GM23248 (cell line): ENCODE measurements at places on chromosomes 5 and 9.

DNA sequence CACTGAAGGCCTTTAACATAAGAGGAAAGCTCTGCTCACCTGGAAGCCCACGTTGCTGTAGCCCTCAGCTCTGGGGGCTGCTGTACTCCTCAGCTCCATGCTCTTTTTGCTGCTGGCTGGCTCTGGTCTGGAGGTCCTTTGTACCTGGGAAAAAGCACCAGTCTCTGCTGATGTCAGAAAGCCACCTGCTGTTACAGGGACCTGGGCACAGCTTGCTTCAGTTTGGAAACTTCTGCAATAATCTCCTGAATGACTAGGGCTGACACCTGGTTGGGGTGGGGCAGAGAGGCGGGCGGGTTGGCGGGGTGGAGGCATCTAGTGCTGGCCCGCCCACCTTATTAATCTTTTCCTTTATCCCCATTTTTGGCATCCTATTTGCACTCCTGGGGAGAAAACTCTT is at the start of gene SLC28A3:
Gene SLC28A3, minus strand, starts transcription at position 224 of the 400 bp plus-strand sequence. Its CDS starts 125 bp downstream, at position 99.
- H3K4me3 ChIP-seq = no peak within 1 kb of the TSS
- H3K36me3 ChIP-seq = no peaks in the 10 kb centered on the region
- DNase-seq = no peak
- no peak within 1 kb of the TSS for H3K27ac ChIP-seq
- no peaks in the 10 kb centered on the region for H3K4me1 ChIP-seq

DNA sequence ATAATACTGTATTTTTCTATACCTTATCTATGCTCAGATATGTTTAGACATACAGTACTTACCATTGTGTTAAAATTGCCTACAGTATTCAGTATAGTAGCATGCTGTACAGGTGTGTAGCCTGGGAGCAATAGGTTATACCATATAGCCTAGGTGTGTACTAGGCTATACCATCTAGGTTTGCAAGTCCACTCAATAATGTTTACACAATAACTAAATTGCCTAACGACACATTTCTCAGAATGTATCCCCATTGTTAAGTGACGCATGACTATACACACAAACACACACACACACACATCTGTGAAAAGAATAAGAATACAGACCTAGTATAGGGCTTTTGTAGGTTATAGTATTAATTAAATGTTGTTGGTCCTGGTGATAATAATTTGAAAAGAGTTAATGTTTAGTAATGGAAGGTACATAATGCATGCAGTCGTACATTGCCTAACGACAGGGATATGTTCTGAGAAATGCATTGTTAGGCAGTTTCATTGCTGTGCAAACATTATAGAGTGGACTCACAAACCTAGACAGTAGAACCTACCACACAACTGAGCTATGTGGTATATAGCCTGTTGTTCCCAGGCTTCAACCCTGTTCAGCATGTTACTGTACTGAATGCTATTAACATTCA is 13.6 kb downstream of the TDRD7 start:
- no peaks in the 10 kb centered on the region for H3K36me3 ChIP-seq
- no peaks in the 10 kb centered on the region for H3K27me3 ChIP-seq
- no peaks in the 10 kb centered on the region for H3K4me1 ChIP-seq
- no peak overlapping the region for H3K27ac ChIP-seq
- H3K4me3 ChIP-seq = no peak overlapping the region
- no peak for DNase-seq

- DNase-seq = no peak
- H3K27ac ChIP-seq = no peak overlapping the region
- no peaks in the 10 kb centered on the region for H3K27me3 ChIP-seq
- no peak overlapping the region for H3K4me3 ChIP-seq
- no peaks in the 10 kb centered on the region for H3K4me1 ChIP-seq
Observed at GRCh38 chr9:6894135-6894534, 136.4 kb downstream of the KDM4C start.

GRCh38 chr9:74953235-74953751 is 581 bp upstream of the C9orf40 start:
- no peaks in the 10 kb centered on the region for H3K36me3 ChIP-seq
- H3K4me1 ChIP-seq = no peaks in the 10 kb centered on the region
- DNase-seq = peak; percentile 69

DNA sequence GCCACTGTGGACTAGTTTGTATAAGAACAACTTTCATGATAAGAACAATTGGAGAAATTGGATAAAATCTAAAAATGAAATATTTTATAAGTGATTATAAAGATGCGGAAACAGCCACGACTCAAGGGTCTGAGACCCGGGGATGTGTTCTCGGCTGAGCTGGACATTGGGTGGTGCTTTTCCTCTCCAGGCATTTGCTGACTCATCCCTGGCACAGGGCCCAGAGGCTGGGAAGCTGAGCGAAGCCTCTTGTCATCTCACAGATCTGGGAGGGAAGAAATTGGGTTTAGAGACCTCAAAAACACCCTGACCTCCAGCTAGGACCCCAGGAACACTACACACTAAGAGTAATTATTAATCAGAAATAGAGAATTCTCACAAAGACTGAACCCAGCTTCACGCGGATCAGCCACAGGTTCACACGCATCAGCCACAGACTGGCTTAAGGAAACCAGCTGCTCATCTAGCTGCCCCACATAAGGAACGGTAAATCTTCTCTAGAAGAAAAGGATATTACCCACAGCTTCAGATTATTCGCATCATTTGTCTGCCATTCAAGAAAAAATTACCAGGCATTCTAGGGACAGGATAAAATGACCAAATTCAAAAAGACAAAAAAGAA is 2.8 kb upstream of the OR2V1 start:
- peak; percentile 83 for DNase-seq
- H3K27me3 ChIP-seq = no peaks in the 10 kb centered on the region; the same call in none of the 2 replicates
- 0 out of 2 replicates have a peak, but pooled peaks cover 5% of the 10 kb centered on the region for H3K4me1 ChIP-seq
- no peaks in the 10 kb centered on the region for H3K36me3 ChIP-seq
- no peak overlapping the region for H3K4me3 ChIP-seq

DNA sequence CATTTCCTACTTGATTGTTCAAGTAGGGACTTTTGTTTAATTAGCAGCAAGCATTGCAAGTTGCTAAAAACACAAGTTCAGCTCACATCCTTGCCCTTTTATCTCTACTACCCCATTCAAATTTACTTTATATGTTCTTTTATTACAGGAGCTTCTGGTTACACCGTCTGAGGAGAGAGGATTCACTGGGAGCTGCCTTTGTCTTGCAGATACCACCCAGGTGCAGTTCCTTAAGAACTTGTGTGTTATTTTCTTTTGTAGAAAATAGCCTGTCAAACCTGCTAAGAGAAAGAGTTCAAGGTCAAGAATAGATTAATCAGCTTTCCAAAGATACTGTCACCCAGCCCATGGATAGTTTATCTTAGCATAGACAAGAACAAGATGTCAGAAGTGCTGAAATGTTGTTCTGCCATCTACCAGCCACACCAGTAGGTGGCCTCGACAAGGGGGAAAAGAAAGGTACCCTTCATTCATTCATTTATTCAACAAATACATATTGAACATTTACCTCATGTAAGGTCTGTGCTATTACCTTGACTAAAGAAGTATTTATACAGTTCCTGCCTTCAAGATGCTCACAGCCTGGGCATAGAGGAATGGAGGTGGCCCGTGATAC is 750.3 kb downstream of the MAT2B start:
- no peaks in the 10 kb centered on the region for H3K36me3 ChIP-seq
- H3K27me3 ChIP-seq = no peaks in the 10 kb centered on the region
- H3K4me1 ChIP-seq = no peaks in the 10 kb centered on the region
- no peak for DNase-seq
- no peak overlapping the region for H3K27ac ChIP-seq

- H3K4me3 ChIP-seq = no peak overlapping the region
- DNase-seq = no peak
- H3K27me3 ChIP-seq = no peaks in the 10 kb centered on the region
- H3K36me3 ChIP-seq = no peaks in the 10 kb centered on the region
- H3K27ac ChIP-seq = no peak overlapping the region
- peaks cover 7% of the 10 kb centered on the region for H3K4me1 ChIP-seq
Observed at GRCh38 chr9:4864698-4865097, 72.0 kb downstream of the RCL1 start.

DNA sequence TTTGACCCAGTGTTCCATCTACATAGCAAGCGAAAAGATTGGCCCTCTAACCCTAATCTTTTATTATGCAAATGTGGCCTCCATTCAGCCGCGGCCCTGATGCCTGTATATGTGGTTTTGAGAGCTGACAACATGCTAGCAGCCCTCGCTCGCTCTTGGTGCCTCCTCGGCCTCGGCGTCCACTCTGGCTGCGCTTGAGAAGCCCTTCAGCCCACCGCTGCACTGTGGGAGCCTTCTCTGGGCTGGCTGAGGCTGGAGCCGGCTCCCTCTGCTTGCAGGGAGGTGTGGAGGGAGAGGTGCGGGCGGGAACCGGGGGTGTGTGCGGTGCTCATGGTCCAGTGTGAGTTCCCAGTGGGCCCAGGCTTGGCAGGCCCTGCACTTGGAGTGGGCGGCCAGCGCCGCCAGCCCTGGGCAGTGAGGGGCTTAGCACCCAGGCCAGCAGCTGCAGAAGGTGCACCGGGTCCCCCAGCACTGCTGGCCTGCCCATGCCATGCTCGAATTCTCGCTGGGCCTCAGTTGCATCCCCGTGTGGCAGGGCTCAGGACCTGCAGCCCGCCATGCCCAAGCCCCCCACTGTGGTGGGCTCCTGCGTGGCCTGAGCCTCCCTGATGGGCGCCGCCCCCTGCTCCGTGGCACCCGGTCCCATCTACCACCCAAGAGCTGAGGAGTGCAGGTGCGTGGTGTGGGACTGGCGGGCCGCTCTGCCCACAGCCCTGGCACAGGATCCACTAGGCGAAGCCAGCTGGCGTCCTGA is 757.5 kb upstream of the CTNND2 start:
- no peaks in the 10 kb centered on the region for H3K36me3 ChIP-seq
- no peak overlapping the region for H3K27ac ChIP-seq
- no peaks in the 10 kb centered on the region for H3K4me1 ChIP-seq
- no peak for DNase-seq
- H3K4me3 ChIP-seq = no peak overlapping the region

DNA sequence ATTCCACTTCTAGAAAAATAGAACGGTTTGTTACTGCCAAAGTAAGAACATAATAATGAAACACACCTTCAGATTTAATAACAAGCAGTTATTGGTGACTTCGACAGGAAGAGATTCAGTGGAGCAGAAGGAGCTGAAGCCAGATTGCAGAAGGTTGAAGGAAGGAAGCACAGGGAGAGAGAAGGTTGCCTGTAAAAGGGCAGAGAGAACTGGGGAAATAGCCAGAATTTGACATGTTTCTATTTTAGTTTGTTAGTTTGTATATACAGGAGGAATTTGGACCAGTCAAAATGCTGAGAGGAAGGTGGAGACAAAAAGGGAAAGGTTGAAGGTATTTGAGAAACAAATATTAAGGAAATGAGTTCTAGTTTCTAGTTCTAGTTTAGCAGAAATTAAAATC is 269.2 kb upstream of the ELAVL2 start:
- no peaks in the 10 kb centered on the region for H3K4me1 ChIP-seq
- no peaks in the 10 kb centered on the region for H3K27me3 ChIP-seq
- no peak overlapping the region for H3K27ac ChIP-seq
- no peak for DNase-seq
- no peaks in the 10 kb centered on the region for H3K36me3 ChIP-seq
